HCEC 1CT (cell line): ENCODE measurements at places on chromosomes 11 and 22.
A peak's percentile ranks its signal among the peaks of the same experiment; 100 is the strongest.

GRCh38 chr11:67491276-67492068 is 8.6 kb downstream of the AIP start:
- DNase-seq, result no peak

- peak; percentile 11 for DNase-seq
Observed at GRCh38 chr11:65416841-65417701, 5.5 kb upstream of the NEAT1 start.

- DNase-seq, result peak; percentile 53
Observed at GRCh38 chr11:57567515-57568329, at the start of gene UBE2L6. TSS of gene UBE2L6 (minus strand) at chr11:57567672. CDS start at chr11:57567611, 61 bp downstream.

- no peak for DNase-seq
Observed at GRCh38 chr22:23187871-23188700, 7.8 kb downstream of the BCR start.

DNA sequence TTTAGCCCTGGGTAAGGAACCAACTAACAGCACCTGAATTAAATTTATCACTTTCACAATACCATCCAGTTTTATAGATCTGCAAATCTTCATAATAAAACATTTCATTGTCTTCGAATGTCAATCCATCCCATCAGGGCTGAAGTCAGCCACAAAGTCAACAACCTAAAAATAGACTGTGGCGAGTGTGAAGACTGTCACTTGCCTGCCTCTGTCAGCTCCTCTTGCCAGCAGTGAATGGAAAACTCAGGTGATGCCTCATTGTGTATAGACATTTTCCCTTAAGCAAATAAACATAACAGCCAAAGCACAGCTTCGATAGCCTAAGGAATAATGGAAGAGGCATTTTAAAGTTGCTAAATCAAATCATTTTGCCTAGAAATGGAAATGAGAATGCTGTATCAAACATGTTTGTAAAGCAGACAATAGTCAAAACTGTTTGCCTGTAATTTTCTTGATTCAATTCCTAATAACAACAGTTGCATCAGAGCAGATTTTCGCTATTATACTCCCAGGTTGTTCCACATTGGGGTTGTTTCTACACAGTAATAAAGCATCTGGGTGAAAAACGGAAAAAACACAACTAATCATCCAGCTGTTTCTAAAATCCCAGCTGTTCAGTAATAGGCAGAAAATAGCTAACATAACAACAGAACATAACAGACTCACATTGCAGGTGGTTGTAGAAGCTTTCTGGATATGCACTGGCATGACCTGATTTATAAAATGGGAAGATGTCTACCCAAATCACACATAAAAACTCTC is 15.7 kb downstream of the KCNA4 start:
- no peak for DNase-seq

GRCh38 chr11:107385361-107385981 is 72.2 kb downstream of the CWF19L2 start:
- DNase-seq, result peak; percentile 1

DNA sequence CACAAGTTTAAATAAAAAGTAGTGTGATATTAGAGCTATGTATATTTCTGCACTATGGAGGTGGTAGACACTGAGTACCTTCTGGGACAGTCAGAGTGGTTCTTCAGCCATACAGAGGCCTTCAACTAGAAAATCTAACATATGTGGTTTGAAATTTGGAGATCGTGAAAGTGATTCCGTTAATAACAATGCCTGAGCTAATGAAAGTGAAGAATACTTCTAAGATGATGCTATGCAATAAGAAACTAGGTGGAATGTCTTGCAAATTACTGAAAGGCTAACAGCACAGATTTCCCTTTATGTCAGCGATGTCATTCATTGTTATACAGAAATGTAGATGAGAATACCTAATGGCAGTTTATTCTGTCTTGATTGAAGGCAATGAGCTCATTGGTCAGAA is 1984.7 kb upstream of the RAG2 start:
- no peak for DNase-seq

- peak; percentile 94 for DNase-seq
Observed at GRCh38 chr11:65498977-65499712, at the start of gene MALAT1. TSS of gene MALAT1 (plus strand) at chr11:65499045.

- DNase-seq, result no peak
Observed at GRCh38 chr11:79971255-79971654, 530.4 kb upstream of the TENM4 start.

- peak; percentile 91 for DNase-seq
Observed at GRCh38 chr22:37497062-37497599, 10.9 kb upstream of the MFNG start.

DNA sequence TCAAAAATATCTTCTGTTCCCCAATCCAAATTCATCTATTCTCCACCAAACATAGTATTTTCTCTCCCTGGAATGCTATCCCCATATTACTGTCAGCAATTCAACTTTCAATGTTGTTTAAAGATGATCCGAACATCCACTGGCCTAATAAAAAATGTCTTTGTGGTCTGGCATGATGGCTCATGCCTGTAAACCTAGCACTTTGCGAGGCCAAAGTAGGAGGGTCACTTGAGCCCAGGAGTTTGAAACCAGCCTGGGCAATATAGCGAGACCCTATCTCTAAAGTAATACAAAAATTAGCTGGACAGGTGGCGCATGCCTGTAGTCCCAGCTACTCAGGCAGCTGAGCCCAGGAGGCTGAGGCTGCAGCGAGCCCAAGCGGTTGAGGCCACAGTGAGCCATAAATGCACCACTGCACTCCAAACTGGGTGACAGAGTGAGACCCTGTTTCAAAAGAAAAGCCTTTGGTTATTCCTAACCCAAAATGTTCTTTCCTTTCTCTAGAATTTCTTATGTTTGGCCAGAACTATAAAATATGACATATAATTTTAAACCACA is 29.8 kb downstream of the SIK3 start:
- no peak for DNase-seq

DNA sequence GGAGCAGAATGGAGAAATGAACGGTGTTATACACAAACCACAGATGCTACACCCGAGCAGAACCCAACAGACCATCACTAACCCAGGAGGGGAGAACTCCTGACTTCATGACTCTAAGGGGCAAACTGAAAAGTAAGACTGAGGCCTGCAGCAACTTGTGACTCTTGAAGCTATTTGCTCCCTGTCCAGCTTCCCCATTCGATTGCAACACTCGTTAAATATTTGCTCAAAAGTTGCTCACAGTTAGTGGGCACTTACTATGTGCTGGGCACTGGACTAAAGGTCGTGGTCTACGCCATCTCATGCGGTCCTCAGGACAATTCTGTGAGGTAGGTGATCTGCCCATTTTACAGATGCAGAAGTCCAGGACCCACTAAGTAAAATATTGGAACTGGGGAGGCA is 9.5 kb upstream of the ADA2 start:
- no peak for DNase-seq

DNA sequence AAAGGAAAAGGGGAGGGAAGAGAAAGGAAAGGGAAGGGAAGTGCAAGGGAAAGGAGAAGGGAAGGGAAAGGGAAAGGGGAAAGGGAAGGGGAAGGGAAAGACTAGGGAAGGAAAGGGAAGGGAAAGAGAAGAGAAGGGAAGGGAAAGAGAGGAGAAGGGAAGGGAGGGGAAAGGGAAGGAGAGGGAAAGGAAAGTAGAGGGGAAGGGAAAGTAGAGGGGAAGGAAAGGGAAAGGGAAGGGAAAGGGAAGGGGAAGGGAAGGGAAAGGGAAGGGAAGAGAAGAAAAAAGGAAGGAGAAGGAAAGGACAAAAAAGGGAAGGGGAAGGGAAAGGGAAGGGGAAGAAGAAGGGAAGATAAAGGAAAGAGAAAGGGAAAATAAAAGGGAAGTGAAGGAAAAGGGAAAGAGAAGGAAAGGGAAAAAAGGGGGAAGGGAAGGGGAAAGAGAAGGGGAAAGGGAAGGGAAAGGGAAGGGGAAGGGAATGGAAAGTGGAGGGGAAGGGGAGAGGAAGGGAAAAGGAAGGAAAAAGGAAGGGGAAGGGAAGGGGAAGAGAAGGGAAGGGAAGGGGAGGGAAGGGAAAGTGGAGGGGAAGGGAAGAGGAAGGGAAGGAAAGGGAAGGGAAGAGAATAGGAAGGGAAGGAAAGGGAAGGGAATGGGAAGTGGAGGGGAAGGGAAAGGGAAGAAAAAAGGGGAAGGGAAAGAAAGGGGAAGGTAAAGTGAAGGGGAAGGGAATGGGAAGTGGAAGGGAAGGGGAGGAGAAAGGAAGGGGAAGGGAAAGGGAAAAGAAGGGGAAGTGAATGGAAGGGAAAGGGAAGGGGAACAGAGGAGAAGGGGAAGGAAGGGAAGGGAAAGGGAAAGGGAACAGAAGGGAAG is 138.2 kb downstream of the SPATA19 start:
- DNase-seq, result no peak

GRCh38 chr11:73215191-73216134 is 2.6 kb upstream of the P2RY2 start:
- DNase-seq, result no peak

DNA sequence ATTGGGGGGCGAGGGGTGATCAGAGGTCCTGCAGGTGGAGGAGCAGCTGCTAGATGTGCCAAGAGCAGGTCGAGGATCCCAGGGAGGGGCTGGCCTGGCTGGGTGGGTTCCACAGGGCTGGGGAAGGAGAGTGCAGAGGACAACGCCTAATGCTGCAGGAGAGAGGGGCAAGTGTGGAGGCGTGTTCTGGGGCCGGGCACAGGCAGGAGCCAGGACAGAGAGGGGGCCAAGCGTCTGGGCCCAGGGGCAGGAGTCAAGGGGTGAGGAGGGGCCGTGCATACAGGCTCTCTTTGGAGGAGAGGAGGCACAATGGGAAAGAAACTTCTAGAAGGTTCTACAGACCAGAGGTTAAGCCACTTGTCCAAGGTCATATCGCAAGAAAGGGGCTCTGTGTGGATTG is 26.7 kb upstream of the FGF19 start:
- DNase-seq, result no peak

DNA sequence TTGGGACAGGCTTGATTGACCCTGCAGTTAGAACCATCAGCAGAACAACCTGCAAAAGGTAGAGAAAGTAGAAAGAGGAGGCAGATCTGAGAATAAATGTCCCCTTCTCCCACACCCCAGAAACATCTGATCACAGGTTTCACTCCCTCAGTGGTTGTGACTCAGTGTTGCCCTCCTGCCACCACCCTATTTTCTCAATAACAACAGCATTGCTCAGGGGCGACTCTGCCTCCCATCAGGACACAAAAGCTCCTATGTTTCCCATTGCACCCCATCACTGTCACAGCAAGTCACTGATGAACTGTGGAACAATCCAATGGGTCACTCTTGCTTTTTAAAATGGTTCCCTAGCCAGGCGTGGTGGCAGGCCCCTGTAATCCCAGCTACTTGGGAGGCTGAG is 110.2 kb downstream of the RASSF10 start:
- peak; percentile 62 for DNase-seq

DNA sequence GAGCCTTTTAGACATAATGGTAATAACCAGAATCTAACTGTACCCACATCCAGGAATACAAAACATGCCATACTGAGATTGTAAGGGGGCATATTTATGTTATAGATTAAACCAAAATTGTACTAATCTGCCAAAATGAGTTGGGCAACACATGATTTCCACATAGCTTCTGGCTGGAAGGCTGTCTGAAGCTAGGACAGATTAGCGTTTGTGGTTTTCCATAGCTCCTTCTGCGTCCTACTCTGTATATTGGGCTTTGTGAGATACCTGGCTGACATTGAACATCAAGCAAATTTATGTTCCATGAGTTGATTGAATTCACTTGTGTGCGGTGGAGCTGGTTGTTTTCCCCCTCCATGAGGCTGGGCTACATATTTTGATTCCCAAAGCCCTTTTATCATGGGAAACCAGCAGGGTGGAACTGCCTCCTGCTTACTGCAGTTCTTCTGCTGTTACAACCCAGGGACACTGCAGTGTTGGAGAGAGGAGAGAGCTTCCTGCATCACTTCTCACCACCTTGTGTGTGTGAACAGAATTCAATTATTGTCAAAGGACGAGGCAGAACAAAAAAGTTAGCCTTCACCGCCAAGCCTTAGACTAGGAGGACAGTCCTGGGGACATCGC is 114.9 kb downstream of the C11orf91 start:
- no peak for DNase-seq

- no peak for DNase-seq
Observed at GRCh38 chr11:125061281-125061680, 1.8 kb upstream of the SLC37A2 start.

DNA sequence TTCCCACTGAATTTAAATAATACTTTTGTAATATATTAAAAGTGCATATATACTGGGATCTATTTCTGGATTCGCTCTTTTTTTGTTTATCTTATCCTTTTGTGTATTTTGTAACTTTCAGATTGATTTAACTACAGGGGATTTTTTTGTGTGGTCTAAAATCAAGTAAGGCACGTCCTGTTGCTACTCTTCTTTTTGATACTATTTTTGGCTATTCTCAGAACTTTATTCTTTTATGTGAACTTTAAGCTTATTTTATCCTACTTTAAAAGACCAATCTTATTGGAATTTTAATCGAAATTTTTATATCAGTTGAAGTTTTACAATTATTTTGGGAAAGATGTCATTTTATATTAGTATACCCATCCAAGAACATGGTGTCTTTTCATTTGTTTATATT is 106.8 kb downstream of the UVRAG start:
- DNase-seq, result no peak

DNA sequence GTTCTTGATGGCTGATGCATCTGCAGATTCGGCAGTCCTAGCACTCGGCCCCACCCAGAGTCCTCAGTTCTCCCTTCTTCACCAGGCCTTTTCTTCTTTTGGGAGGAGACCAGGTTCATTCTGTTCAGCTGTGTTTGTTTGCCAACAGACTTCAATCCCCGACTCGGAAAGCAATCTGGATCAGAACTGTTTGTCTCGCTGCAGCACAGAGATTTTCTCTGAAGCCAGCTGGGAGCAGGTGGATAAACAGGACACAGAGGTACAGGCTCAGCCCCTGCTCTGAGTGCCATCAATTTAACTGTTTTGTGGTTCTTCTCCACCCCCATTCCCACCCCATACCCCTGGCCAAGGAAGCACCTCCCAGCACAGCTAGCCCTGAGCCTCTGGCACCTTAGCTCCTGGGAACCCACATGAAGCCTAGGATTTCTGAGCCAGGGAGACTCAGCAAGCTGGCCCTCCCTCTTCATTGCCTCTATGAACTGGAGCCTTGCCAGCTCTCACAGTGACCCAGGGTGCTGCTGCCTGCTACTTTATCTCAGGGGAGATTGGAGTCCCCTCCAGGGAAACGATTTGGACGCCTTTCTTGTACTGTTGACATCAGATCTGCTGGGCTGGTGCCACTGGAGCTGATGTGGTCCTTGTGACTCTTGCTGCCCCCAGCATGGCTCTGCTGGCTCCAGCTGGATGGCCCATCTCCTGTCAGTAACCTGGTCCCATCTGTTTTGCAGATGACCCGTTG is 58.2 kb upstream of the HORMAD2 start:
- DNase-seq, result no peak

- DNase-seq, result no peak
Observed at GRCh38 chr22:27318516-27318915, 483.0 kb downstream of the MN1 start.

GRCh38 chr11:46247659-46248058 is 29.8 kb upstream of the CREB3L1 start:
- DNase-seq, result peak; percentile 52

- no peak for DNase-seq
Observed at GRCh38 chr11:85634747-85635146, 6.4 kb downstream of the TMEM126B start.

DNA sequence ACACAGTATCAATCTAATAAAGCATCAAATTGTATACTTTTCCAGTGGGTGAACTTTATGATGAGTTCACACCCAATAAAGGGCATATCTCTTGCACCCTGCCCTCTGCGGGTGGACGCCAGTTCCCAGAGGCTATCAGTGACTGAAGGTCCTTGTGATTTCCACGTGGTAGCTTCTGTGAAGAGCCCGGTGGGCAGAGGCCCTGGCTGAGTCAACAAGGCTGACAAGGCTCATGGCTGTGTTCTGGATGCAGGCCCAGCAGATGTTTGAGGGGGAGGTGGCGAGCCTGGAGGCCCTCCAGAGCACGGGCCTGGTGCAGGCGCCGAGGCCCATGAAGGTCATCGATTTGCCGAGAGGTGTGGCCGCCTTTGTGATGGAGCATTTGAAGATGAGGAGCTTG is 71.4 kb downstream of the PIWIL3 start:
- no peak for DNase-seq
